ENCODE measurements at places on chromosomes 5 and 9. TPM values are rescaled to one million over a fixed set of nuclear protein-coding genes. Genes with fewer than 3 reads are reported as not detected.

- no peak for DNase-seq
These were observed 497.4 kb upstream of the CYLC2 start for GRCh38 chr9:102497709-102498108.

DNA sequence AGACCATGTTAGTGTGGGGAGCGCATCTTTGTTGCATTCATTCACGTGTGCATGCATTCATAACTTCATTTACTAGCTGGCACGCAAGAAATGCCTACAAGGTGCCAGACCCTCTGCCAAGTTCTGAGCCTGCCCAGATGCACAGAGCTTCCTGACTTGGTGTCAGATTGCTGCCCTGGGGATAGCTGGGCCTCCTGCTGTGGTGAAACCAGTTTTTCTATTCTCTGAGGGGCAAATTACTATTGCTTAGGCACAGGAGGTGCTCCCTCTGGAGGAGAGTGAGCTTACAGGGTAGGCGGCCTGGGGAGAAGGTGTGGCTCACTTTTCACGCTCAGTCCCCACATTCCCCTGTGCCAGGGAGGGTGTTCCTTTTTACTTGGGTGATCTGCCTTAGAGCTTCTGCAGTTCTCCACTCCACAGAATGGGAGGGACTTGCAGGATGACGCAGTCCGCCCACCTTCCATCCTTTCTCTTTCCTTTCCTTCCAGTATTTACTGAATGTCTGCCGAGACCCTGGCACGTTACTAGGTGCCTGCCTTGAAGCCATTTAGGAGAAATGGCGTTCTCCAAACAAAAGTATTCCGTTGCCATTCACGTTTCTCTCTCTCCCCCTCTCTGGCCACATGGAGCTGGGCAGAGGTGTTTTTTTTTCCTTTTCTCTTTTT, 27.9 kb upstream of the CTNNA1 start:
- no peak for DNase-seq

DNA sequence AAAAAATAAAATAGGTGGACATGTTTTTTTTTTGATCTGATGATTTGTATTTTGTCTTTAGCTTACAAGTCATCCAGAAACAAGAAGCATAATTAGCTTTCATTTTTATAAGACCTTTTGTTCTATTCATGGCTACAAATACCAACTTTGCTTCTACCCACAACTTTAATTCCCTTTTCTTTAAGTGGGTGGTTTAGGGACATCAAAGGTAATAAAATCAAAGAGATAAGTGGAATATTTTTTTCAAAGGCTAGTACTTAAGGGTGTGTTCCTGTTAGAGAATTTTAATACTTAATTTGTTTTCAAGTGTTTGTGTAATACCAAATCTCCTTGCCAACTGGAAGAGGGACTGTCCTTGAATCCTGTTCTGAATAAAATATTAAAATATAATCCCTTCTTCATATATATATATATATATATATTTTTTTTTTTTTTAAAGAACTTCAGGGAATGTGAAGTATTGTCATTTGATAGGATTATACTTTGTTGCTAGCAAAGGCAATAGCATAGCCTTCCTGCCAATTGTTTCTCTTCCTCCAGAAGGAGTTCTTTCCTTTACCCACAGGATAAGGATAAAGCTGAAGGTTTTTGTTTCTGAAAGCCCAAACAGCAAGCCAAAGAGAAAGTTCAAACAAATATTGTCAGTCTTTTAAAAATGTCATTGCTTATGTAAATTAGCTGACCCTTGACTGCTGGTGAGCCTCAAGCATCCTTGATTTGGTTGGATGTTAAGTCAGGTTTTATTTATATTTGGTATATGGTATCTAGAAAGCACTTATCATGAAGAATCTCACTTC, 108.9 kb downstream of the PAM start:
- DNase-seq, result no peak

The DOK3 gene
- total RNA-seq, result 8.4 TPM
